ENCODE measurements at places on chromosomes 3 and 15. TPM values are rescaled to one million over a fixed set of nuclear protein-coding genes. Genes with fewer than 3 reads are reported as not detected.

The HOMER2 gene
- 39.0 TPM for total RNA-seq

The EPHA6 gene
- total RNA-seq, result 0.36 TPM

The WNT7A gene
- total RNA-seq, result 13.7 TPM

The PLA2G4D gene
- total RNA-seq, result 0.07 TPM

The SPINK8 gene
- not detected for total RNA-seq

The CYP8B1 gene
- total RNA-seq, result not detected

The USP50 gene
- total RNA-seq, result not detected

The DCLK3 gene
- total RNA-seq, result not detected

The TNNC1 gene
- not detected for total RNA-seq

The CEP152 gene
- total RNA-seq, result 8.5 TPM

The ADAMTS9 gene
- 0.34 TPM for total RNA-seq

The PROS1 gene
- 19.1 TPM for total RNA-seq

The UNC13C gene
- under 0.01 TPM for total RNA-seq

The EXD1 gene
- 0.21 TPM for total RNA-seq

The NANOGP8 gene
- not detected for total RNA-seq

The IGSF11 gene
- total RNA-seq, result 0.21 TPM

The A4GNT gene
- not detected for total RNA-seq

The FBN1 gene
- 1.0 TPM for total RNA-seq

The C15orf39 gene
- 2.7 TPM for total RNA-seq

The NFKBIZ gene
- total RNA-seq, result 36.7 TPM

The UCN2 gene
- 2.4 TPM for total RNA-seq

The COL6A6 gene
- total RNA-seq, result not detected

The DNAJC19 gene
- 31.3 TPM for total RNA-seq

The ZNF80 gene
- not detected for total RNA-seq

The EAF1 gene
- 37.5 TPM for total RNA-seq

The CCR3 gene
- 0.07 TPM for total RNA-seq

The TRPM1 gene
- 0.68 TPM for total RNA-seq

The CADM2 gene
- total RNA-seq, result 0.28 TPM

The HIGD2B gene
- not detected for total RNA-seq

The RTP3 gene
- total RNA-seq, result not detected

The ACAD11 gene
- 33.2 TPM for total RNA-seq

The LSAMP gene
- total RNA-seq, result not detected

The CX3CR1 gene
- total RNA-seq, result not detected

The PPP1R14D gene
- not detected for total RNA-seq

The RHOV gene
- total RNA-seq, result 6.2 TPM

The TM4SF18 gene
- total RNA-seq, result not detected

The CD80 gene
- not detected for total RNA-seq

The ANKRD34C gene
- total RNA-seq, result not detected

The P2RY1 gene
- 22.2 TPM for total RNA-seq

The WNT5A gene
- 11.9 TPM for total RNA-seq

The PRR20G gene
- not detected for total RNA-seq

The PDHB gene
- 36.2 TPM for total RNA-seq

The LNP1 gene
- total RNA-seq, result 1.4 TPM

The SPATA16 gene
- total RNA-seq, result not detected

The GLCE gene
- 11.6 TPM for total RNA-seq

The GNAT1 gene
- not detected for total RNA-seq

The KLHL40 gene
- total RNA-seq, result not detected

The GALNT15 gene
- total RNA-seq, result 0.07 TPM

The GOLGA8R gene
- 1.6 TPM for total RNA-seq

The SEMA4B gene
- total RNA-seq, result 117 TPM
